ENCODE measurements at places on chromosomes 12 and 14.
A peak's percentile ranks its signal among the peaks of the same experiment; 100 is the strongest.

DNA sequence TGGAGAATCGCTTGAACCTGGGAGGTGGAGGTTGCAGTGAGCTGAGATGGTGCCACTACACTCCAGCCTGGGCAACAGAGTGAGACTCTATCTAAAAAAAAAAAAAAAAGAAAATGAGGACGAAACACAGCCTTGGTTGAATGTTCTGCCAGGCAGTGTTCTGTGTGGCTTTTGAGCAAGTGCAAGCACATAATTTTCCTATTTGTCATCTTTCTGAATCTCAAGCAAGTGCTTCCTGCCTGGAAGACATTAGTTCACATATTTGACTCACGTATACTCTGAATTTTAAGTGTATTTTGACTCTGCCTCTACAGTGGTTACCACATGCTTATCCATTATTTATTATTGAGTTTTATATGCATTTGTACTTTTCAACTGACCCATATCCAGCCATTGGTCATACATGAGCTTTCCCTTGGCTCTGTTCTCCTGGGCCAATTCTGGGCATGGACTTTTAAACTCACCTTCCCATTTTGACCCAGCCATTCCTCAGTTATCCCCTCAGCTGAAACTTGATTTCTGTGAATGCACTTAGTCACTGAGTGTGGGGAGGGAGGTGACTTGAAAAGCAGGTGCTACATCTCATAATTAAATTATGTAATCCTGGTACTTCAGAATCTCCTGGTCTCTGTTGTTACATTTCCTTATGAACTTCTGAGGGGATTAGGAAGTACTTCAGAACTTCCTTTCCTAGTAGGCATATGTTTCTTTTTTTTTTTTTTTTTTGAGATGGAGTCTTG lies 8.1 kb downstream of the OR10G2 start:
- DNase-seq = no peak

DNA sequence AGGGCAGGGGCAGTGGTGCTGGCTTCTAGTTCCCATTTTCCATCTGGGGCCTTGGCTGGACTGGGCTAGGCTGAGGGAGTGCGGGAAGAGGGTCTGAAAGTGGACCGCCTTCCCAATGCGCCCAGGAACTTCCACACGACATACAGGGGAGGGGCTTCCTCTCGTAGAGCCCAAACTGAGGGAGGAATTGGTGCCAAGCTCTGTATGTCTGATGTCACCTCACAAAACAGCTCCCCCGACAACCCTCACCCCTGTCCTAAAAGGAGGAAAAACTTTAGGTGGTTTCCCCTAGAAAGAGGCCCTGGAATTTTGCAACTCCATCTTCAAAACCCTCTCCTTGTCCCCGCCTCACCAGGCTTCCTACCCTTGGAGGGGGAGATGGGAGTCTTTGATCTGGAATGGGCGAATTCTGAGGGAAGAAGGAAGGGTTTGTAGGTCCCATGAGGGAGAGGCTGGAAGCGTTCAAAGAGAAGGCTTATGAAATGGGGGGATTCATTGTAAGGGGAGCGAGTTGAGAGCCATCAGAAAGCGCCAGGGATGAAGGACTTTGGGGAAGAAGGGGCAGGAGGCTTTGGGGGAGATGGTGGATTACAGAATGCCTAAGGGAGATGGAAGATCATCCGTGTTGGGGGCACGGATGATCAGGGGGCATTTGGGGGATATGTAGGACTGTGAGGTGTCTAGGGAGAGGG lies 844 bp downstream of the GLTP start:
- DNase-seq = no peak

- no peak for DNase-seq
Measured at GRCh38 chr12:47778881-47779280, 5.8 kb downstream of the SLC48A1 start.

GRCh38 chr12:12560587-12561370 lies 1.9 kb downstream of the DUSP16 start:
- DNase-seq = peak; percentile 57

- DNase-seq = no peak
Measured at GRCh38 chr12:83690465-83690864, 1003.8 kb downstream of the TMTC2 start.

GRCh38 chr14:79448960-79449359 lies 762.3 kb downstream of the DIO2 start:
- DNase-seq = no peak

DNA sequence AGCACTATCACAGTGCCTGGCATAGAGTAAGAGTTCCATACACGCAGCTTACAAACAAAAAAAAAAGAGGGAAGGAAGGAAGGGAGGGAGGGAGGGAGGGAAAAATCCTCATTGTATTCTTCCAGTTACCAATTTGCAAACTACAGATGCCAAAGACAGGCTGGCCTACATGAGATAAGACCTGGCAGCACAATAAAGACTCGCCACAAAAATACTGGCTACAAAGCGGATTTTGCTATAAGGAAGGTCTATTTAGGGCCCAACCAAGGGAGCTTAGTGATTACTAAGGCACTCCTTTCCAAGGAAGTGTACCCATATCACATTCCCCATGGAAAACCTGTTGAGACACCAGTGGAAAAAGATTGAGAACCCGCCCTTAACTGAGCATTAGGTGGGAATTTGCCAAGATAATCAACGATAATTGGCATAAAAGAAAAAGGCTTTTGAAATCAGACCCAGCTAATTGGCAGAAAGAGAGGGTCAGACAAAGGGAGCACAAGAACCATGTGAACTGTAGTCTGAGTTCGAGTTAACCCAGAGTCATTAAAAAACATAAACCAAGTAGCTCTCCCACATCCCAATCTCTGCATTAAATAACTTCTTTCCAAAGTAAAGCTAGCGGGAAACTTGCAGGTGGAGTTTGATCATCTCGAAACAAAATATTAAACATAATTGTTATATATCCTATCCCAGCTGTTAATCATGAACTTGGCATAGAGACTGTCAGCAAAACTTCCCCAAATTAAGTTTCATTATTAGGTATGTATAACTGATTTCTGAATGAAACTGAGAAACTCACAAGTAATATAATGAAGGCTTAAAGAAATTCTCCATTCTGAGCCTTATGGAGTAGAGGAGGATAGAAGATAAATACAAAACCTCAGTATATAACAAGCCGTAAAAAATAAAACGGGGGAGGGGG lies 50.1 kb downstream of the PHLDA1 start:
- DNase-seq = no peak

- DNase-seq = no peak
Measured at GRCh38 chr14:92740440-92740839, 8.0 kb downstream of the LGMN start.

DNA sequence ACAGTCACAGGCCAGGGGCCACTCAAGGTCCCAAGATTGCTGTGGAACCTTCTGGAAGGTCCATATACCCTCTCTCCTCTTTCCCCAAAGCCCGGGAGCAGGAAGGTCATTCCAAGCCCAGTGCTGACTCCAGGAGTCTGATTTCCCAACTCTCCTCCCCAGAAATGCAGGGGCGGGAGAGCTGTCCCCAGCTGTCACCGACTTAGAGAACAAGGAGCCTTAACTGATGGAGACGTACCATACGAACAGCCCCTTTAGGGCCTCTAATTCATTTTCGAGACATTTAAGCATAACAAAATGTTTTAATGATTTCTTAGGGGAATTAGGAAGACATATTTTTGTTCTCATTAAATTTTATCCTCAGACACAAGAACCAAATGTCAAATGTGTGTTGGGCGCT lies 99.2 kb downstream of the PHETA1 start:
- no peak for DNase-seq

- DNase-seq = no peak
Measured at GRCh38 chr12:98217257-98217656, 298.1 kb upstream of the TMPO start.

DNA sequence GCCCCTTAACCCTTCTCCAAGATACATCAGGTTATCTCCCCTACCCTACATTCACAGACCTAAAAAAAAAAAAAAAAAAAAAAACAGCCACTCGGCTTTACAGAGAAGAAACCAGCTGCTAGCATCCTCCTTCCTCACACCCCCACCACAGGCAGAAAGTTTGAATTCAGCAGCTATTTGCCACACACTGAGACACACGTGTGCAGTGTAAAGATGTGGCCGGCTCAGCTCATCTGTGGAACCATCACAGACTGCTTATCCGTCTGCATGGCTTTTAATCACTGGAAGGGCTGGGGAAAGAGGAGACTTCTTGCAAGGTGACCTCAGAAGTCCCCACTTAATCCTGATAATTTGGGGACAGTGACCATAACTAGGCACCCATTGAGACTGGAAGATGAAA lies 50.0 kb downstream of the VWF start:
- no peak for DNase-seq

DNA sequence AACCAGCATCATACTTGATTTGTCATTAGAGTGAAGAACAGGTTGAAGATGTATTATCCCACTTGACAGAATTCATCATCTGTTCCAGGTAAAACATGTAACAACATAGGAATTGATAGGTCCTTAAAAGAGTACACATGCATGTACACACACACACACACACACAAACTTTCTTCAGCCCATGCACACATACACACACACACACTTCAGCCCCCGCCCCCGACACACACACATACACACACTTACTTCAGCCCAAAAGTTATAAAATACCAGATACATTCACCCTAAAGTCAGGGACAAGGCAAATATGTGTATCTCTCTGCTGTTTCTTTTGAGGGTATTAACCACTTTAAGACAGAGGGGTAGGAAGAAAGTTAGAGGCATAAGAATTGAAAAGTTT lies 15.4 kb downstream of the CAND1 start:
- DNase-seq = no peak

DNA sequence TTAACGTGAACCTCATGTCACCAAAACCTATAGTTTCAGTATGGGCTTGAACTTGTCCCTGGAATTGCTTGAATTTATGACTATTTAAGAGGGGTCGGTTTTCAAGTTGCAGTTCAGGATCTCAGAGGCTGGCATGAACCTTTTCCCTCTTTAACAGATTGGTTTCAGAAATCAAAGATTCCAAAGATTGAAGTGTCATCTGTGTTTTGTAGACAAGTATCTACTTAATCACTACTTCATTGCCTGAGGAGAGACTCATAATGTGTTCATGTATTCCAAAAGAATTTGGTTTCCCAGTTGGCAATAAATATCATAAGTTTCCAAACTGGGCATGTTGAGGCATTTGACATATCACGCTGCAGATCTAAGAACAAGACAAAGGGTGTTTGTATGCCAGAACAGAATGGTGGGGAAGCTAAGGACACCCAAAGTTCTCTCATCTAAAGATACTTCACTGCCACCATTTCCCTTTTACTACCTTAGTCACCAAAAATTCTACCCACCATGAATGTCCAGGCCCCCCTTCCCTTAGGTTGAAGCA lies 199.5 kb downstream of the NUAK1 start:
- DNase-seq = no peak

- DNase-seq = no peak
Measured at GRCh38 chr14:67420102-67420739, 8.3 kb upstream of the PLEK2 start.

GRCh38 chr14:35112641-35113040 lies 9.1 kb downstream of the PPP2R3C start:
- no peak for DNase-seq

DNA sequence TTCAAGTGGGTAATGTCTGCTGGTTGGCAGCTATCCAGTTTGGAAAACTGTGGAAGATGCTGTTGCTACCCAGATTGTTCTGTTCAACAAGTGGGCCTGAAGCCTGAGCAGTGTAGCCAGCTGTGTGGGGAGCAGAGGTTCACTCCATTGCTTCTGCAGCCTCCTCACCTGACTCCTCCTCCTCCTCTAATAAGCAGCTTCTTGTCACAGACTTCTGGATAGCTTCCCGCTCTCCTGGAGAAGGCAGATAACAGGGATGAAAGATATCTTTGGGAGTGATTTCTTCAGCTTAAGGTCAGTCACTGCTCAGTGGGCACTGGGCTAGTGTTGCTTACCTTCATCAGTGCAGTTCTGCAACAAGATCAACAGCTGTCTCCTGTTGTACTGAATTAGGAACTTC lies 2.0 kb downstream of the POP5 start:
- no peak for DNase-seq

DNA sequence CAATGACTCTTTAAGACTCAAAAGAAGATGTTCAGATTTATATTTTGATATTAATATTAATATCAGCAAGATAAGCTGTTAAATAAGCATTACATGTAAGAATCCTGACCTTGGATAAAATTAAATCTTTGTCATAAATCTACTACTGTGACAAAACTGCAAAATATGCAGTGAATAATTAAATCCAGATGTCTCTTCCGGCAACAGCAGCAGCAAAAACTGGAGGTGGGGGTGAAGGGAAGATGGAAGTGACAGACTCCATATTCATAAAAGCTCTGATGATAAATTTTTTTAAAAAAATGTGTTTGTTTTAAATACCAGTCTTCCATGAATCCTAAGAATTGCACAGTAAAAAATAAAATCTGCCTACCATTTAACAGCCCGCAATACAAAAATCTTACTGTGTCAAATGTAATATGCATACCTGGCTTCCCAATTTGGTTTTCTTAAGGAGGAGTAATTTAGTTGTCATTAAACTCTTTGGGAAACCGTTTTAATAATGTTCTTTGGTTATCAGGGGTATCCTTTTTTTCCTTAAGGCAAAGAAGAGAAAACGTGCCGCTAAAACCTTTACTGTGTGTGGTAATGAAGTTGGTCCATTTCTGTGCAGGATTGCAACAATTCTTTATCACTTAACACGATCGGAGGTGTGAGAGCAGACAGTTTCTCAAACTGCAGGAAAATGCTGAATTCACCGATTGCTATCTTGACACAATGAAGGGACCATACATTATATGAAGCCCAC lies 478.2 kb downstream of the DIO2 start:
- DNase-seq = no peak

DNA sequence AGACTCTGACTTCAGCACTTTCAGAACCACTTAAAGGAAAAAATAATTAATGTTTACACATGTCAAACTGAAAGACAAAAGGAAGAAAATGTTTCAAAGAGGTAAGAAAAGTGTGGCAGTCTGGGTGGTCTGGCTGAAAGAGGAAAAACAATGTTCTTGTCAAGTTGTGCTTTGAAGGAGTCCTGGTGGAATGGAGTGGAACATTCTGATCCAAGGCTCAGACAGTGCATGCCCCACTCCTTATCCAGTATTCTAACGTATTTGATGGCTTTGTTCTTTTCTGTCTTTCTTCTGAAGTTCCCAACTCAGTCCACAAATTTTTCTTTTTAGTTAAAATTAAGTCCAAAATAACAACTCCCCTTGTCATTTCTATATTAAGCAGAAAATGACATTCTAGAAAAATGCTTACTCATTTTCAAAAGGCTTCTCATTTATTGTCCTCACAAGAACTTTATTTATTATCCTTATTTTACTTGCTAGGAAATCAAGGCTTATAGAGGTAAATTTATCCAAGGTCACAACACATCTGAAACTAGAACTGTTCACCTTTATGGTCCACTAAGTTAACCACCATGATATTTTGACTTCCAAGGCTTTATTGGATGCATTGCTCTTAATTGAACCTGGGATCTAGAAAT lies 121.7 kb upstream of the NAP1L1 start:
- DNase-seq = no peak
